ENCODE measurements at places on chromosomes 4 and X. TPM values are rescaled to one million over a fixed set of nuclear protein-coding genes. Genes with fewer than 3 reads are reported as not detected.
A peak's percentile ranks its signal among the peaks of the same experiment; 100 is the strongest.

INPP4B gene
- not detected for total RNA-seq

TLL1 gene
- total RNA-seq: not detected

LDB2 gene
- not detected for total RNA-seq

CBLL2 gene
- total RNA-seq: not detected

NXF2B gene
- total RNA-seq: not detected

NOX1 gene
- not detected for total RNA-seq

- H3K4me1 ChIP-seq: no peaks in the 10 kb centered on the region
- H3K27me3 ChIP-seq: no peaks in the 10 kb centered on the region
- no peak for DNase-seq
Observed at GRCh38 chrX:79161655-79162054, 17.2 kb downstream of the GPR174 start.

GRCh38 chr4:23866450-23867075 lies 23.3 kb downstream of the PPARGC1A start:
- no peaks in the 10 kb centered on the region for H3K27me3 ChIP-seq
- no peaks in the 10 kb centered on the region for H3K4me1 ChIP-seq
- no peak for DNase-seq

DNA sequence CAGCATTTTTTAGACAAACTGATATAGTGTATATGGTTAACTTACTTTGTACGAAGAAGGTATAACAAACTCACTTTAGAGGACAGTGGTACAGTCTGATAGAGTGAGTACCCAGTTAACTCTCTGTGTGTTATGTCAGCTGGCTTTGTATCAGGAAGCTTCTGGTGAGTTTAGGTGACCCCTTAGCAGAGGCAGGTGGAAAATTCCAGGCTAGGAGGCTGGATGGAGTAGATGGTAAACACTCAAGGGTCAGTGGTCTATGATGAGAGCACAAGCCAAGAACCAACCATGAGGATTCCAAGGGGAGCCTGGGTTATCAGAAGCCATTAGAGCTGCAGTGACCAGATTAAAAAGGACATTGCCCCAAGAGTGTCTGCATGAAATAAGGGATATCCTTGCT lies 227.3 kb upstream of the CENPE start:
- DNase-seq: no peak
- no peak overlapping the region for H3K4me3 ChIP-seq
- H3K27ac ChIP-seq: no peak overlapping the region

DNA sequence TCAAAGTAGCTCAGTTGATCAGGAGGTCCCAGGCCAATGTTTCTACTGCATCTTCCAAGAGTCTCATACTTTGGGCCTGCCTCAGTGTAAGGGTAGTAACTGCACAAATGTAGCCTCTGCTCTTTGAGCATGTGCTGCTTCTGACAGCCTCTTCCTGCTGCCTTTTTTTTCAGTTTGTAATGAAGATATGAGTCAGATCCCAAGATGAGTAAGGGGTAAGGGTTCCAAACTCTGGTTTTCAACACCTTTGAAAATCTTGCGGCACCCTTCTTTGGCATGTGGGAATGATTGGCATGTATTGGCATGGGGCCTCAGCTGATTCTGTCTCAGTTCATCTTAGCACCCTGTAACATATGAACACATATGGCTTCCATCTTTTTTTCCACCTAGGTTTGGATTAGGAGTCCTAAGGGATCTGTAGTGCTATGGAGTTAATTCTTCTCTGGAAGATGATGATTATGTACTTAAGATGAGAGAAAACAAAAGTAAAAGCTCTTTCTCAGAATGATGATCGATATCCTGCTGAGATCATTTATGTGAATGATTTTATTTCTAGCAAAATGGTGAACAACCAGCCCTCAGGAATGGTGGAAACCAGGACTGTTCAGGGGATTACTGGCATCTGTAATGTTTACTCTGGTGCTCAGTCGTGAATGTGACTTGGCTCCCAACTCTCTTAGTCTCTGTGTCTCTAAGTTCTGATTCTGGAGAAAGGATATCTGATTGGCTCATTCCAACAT lies 118.7 kb upstream of the PRPS2 start:
- H3K4me3 ChIP-seq: no peak overlapping the region
- no peaks in the 10 kb centered on the region for H3K4me1 ChIP-seq
- H3K27me3 ChIP-seq: no peaks in the 10 kb centered on the region

- H3K27ac ChIP-seq: no peak overlapping the region
- no peaks in the 10 kb centered on the region for H3K36me3 ChIP-seq
- H3K4me1 ChIP-seq: no peaks in the 10 kb centered on the region
- H3K4me3 ChIP-seq: no peak overlapping the region
- no peaks in the 10 kb centered on the region for H3K27me3 ChIP-seq
Observed at GRCh38 chr4:111842336-111842735, 302.9 kb upstream of the FAM241A start.

DNA sequence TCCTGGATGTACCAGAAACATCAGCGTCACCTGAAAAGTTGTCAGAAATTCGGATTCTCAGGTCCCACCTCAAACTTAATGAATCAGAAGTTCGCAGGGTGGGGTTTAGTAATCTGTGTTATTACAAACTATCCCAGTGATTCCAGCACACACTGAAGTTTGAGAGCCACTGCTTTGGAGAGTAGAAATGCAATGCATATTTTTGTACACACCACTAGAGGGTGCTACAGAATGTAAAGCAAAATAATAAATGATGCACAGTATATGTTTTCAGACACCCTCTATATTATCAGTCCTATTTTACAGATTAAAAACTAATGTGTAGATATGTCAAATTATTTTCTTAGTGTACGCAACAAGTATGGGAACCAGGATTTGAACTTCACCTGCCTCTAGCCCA lies 2.4 kb upstream of the MORF4L2 start:
- no peak overlapping the region for H3K27ac ChIP-seq
- DNase-seq: peak; percentile 72
- H3K4me3 ChIP-seq: no peak overlapping the region
- H3K36me3 ChIP-seq: peaks cover 12% of the 10 kb centered on the region
- no peaks in the 10 kb centered on the region for H3K27me3 ChIP-seq
- H3K4me1 ChIP-seq: peaks cover 8% of the 10 kb centered on the region

- H3K27ac ChIP-seq: no peak overlapping the region
- no peak overlapping the region for H3K4me3 ChIP-seq
- no peaks in the 10 kb centered on the region for H3K27me3 ChIP-seq
- no peaks in the 10 kb centered on the region for H3K4me1 ChIP-seq
- no peaks in the 10 kb centered on the region for H3K36me3 ChIP-seq
- DNase-seq: no peak
Observed at GRCh38 chr4:168124008-168124641, 31.8 kb downstream of the ANXA10 start.

DNA sequence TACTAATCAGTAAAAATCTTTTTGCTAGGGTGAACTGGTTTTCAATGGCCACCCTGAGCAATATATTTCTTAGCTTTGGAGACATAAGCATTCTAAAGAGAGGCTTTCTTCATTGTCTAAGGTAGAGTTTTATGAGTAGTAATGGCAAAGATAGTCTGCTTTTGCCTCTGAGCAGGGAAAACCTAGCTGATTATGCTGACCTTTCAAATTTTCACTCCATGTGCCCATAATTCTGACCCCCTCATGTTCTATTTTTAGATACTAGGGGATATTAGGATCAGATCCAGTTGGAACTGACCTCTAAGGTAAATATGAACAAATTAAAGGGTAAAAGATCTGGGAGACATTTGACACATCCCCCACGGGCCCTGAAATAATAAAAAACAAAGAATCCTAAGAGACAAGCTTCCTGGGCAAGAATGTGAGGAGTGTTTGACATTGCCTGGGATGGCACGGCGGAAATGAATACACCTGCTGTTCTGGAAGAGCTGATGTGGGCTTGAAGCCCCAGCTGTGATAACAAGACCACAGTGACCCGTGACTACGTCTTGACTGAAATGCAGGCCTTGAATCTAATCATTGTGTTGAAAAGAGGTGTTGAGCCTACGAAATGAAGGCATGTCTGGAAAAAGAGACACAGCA lies 392.1 kb upstream of the FRG1 start:
- H3K27me3 ChIP-seq: no peaks in the 10 kb centered on the region
- no peak overlapping the region for H3K27ac ChIP-seq
- no peak for DNase-seq
- H3K4me3 ChIP-seq: no peak overlapping the region
- H3K4me1 ChIP-seq: no peaks in the 10 kb centered on the region

GRCh38 chr4:127400731-127401346 lies 231.9 kb upstream of the INTU start:
- H3K4me1 ChIP-seq: no peaks in the 10 kb centered on the region
- no peak overlapping the region for H3K27ac ChIP-seq
- no peaks in the 10 kb centered on the region for H3K27me3 ChIP-seq
- H3K36me3 ChIP-seq: no peaks in the 10 kb centered on the region
- DNase-seq: peak; percentile 88

- no peaks in the 10 kb centered on the region for H3K4me1 ChIP-seq
- no peaks in the 10 kb centered on the region for H3K36me3 ChIP-seq
- H3K27ac ChIP-seq: no peak overlapping the region
- peak; percentile 74 for DNase-seq
Observed at GRCh38 chrX:83759872-83760271, 101.1 kb upstream of the CYLC1 start.

All from Karpas-422 (cell line).